Vagina (tissue), 2 donors: ENCODE measurements at places on chromosomes 5 and 9.

DNA sequence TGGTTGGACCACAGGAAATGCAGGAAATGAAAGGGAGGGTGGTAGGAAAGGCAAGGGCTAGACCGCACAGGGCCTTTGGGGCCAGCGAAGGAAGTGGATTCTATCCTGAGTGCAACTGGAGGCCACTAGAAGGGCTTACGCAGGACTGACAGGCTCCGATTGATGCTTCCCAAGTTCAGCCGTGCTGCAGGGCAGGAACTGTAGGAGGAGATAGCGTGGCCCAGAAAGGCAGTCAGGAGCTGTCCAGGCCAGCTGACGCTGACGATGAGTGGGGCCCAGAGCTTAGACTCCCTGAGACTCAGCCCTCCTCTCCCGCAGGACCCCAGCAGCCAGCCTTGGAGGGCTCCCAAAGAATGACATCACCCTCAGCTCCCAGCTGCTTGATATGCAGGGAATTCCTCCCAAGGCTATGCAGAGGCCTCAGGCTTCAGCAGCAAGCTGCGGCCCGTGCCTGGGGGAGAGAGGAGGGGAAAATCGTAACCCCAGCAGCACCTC is 48.8 kb downstream of the KCNIP1 start:
- DNase-seq: no peak

- DNase-seq: no peak
Measured at GRCh38 chr9:113274474-113275156, 757 bp downstream of the CDC26 start.

DNA sequence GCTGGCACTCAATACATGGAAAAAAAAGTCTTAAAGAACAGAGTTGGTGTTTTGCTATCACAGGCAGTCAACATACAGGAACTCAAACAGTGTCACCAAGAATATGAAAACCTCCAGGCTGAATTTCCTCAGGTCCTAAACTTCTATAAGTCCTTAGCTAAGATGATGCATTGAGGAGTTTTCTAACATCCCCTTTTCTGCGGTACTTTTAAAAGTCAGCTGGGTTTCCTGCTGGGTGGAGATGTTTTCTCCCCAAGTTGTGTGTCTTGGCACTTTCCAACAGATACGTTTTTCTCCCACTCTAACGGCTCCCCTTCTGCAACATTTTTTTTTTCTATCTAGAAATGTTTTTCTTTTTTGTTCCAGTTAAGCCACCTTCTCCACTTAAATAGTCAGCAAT is 244.8 kb upstream of the HAPLN1 start:
- DNase-seq: no peak

DNA sequence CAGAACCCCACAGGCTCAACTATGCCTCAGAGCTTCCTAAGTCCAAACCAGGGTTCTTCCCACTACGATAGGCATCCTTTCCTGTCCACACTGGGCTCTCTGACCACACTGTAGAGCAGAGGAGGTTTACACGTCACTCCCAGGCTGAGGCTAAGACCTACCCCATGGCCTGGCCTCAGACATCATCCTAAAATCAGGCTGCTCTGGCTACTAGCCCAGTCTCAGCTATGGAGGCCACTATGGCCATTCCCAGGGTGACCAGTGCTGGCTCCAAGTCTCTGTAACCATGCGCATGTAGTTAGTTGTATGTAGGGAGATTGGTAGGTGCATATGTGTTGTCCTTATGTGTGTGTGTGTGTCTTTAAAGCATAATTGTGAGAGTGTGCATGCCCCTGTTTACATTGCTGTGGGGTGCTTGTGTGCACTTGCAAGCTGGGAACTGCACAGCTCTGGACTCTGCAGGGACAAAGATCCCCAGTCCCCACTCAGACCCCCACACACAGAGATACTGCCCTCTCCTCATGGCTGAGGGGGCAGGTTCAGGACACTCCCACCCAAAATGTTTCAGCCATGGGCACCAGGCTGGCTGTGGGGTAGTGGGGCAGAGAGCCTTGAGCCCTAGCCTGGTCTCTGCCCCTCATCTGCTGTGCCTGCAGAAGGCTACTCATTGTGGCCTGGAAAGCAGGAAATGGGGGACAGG is 12.3 kb downstream of the PDLIM4 start:
- no peak for DNase-seq

DNA sequence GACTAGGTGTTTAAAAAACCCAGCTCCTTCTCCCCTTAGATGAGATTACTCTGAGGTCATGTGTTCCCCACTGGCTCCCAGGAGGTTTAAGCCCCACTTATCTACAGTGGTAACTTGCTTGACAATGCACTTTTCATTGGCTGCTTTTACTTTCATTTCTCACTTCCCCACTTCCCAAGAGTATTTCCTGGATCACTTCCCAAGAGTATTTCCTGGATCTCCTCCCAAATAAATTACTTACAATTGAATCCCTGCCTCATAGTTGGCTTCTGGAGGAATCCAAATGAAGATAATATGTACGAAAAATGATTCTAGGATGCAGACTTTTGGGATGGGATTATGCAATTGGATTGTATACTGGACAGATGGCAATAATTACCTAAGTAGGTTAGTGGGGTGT is 47.1 kb upstream of the CHSY3 start:
- no peak for DNase-seq
